ENCODE measurements at places on chromosomes 5 and 9.

DNA sequence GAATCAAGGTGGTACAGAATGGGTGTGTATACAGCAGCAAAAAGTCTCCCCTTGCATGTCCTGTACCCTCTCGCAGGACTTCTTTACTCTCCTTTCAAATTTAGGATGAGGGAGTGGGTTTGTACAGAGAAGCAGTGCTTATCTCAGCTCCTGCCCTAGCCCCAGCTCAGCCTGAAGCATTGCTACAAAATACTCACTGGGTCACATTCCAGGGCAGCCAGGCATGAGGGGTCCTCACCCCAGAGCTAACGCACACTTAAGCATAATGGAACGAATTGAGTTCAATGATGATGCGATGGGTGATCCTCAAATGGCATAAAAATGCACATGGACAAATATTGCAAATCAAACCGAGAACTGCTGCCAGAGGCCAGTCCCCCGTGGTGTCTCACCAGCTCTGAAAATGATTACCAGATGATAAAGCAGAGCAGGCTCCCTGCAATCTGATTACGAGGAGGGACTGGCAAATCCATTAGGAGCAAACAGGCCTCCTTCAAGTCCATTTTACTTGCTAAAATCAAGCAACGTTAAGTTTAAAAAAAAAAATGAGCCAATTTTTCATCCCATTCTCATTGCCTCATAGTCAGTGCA lies 231.6 kb upstream of the TAS2R1 start:
- no peak for DNase-seq

DNA sequence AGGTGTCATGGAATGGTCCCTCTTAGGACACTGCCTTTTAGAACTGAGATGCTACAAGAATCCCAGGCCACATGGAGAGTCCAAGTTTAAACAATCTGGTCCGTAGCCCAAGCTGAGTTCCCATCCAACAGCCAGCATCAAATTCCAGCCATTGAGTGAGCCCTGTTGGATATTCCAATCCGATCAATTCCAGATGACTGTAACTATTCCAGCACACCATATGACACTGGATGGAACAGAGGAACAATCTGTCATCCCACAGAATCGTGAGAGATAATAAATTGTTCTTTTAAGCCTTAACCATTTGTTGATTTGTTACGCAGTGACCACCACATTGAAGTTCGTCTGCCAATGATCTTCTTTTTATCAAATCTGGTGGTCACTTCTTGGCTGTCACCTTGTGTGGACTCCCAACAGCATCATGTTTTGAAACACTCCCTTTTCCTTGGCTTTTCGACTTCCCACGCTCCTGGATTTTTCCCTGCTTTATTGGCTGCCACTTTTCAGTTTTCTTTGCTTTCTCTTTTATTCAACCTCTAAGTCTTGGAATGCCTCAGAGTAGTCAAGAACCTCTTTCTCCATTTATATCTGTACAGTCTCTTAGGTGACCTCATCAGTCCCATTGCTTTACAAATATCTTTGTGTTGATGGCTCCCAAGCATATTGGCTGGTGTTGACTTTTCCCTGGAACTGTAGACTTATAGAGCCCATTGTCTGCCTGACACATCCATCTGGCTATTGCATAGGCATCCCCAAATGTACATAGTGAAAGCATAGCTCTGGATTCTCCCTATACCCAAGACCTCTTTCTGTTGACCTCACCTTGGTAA lies 46.1 kb downstream of the TNFSF15 start:
- DNase-seq = no peak

DNA sequence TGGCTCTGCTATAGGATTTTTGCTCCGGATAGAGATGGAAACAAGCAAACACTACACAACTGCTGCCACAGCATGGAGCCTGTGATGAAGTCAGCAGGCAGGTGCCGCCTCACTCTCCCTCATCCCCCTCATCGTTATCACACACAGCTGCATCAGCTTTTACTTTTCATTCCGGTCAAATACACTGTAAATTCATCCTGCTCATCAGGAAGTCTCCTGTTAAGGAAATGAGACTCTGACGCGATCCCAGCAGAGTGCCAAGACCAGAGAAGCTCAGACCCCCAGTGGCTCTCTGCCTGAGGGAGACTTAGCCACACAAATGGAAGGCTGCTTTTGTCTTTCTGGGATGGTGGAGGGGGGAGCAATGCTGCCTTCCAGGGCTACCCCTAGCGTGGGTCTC lies 270.2 kb downstream of the ELAVL2 start:
- no peak for DNase-seq

DNA sequence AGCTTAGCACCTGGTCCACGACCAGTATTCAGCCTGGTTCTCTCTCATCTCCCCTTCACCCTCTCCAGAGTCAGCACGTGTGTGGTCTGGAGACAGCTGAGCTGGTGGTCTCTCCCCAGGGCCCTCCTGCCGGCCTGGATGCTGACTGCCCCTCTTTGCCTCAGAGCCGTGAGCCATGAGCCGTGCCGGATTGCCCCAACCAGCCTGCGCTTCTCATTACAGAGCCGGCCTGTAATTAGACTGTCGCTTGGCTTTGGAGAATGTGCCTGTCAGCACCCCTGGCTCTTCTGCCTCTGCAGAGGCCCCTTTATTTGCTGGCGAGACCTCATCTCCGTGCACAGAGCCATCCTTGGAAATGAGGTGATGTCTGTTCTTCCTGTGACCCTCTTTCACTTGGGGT lies 118.7 kb upstream of the BOD1 start:
- DNase-seq = no peak

DNA sequence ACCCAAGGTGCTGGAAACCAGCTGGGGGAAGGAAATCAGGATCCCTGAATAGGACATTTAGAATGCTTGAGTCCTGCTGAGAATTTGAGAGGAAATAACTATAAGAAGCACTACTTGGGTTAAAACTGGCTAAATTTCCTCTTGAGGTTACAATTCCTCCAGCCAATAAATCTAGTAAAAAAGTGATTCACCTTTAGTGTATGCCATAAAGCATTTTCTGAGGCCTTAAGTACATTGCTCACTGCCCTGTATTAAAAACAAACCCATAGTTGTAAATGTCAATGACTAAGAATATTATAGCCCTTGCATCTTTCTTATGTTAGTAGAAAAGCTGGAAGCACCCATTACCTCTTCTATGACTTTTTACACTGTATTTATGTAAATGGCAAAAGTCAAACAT lies 634.7 kb upstream of the ARRDC3 start:
- DNase-seq = no peak

- DNase-seq = no peak
Observed at GRCh38 chr5:112738191-112738560, 491 bp downstream of the APC start.

- DNase-seq = no peak
Observed at GRCh38 chr5:74457876-74458275, 182.7 kb downstream of the ENC1 start.

DNA sequence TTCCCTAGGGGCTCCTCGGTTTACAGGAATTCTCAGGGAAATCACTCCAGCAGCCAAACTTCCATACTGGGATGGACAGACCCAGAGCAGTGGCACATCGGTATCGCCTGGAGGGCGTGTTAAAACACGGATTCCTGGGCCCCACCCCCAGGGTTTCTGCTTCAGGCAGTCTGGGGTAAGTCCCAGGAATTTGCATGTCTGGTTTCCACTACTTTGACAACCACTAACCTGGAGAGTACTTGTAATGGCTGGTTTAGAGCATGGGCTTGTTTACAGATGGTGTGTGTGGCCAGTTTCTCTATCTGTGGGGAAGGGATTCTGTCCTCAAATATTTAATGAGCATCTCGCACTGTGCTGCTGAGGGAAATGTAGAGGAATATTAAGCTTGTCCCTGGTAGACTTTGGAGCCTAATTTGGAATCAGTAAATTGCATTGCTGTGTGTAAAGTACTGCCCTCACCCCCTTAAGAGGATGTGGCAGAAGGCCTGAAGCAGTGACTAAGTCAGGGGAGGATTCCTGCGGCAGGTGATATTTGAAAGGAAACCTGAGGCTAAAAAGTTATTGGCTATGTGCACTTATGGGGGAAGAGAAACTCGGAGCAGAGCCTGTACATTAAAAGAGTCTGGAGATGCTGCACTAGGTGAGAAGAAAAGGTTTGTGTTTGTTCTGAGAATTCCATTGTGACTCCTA lies 18.6 kb upstream of the TJP2 start:
- no peak for DNase-seq

DNA sequence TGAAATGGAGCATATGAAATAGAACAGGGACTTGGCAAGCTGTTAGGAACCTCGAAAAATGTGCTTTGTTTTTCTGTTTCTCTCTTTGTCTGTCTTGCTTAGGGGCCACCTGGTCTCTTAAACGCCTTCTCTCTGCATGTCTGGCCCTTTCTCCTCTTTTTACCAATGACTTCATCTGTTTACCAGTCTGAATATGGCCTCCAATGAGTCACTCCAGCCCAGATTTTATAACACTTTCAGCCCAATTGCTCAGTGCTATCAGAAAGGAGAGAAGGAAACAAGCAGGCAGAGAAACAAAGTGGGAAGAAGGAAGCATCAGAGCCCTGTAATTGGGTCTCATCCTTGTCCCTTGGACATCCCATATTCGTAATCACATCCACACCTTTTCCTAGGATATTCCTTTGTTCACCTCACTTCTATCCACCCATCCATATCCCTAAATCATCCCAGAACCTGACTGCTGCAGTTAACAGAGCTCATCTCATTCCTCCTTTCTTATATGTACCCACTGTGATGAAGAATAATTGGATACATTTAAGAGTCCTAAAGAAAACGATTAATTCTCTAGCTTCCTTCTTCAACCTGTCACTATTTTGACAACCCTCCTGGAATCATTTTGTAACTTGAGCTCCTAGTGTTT lies 151.8 kb upstream of the GPR151 start:
- no peak for DNase-seq

- DNase-seq = no peak
Observed at GRCh38 chr5:56322592-56322991, 89.5 kb upstream of the ANKRD55 start.

DNA sequence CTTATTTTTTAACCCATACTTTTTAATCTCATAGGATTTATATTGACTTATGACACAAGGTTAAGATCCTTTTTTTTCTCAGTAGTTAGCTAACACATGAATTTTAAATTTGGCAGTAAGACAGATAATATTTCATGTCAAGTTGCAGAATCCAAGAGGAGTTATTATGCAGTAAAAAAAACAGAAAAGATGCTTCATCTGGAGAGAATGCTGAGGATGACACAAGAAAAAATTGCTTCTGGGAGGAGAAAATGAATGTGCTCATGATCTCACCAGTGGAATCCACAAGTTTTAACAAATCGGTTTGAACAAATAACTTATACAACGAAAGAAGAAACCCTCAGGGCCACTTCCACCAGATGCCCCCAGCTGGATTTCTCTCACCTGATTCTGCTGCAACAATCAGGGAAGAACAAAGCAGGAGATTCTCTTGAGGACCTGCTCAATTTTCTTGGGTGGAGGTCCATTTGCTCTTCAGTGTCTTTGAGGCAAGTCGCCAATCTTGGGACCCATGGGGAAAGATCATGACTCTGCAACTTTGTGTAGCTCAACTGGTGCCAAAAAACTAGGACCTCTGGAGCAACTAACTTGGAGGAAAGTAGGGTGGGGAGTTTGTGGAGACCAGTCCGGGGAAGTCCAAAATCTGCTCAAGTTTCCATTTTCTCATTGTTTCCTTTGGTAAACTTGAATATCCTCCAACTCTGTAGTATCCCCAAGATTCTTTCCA lies 50.5 kb upstream of the TNFSF15 start:
- DNase-seq = no peak

GRCh38 chr9:117134826-117135500 lies 279.9 kb downstream of the ASTN2 start:
- DNase-seq = no peak

DNA sequence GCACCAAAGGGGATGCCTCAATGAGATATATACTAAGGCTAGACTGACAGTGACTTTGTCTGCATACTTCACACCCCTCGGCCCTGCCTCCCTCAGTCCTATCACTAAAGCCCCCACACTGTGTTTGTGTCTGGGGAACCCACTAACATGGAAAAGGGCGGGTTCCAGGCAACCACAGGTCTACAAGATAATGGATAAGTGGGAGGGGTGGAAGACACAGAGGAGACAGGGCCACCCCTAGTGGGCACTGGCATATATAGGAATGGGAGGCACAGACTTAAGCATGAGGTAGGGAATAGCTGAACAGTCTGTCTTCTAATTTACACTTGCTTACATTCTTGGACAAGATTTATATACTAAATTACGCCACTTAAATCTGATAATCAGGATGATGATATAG lies 74.0 kb downstream of the SLIT3 start:
- no peak for DNase-seq

DNA sequence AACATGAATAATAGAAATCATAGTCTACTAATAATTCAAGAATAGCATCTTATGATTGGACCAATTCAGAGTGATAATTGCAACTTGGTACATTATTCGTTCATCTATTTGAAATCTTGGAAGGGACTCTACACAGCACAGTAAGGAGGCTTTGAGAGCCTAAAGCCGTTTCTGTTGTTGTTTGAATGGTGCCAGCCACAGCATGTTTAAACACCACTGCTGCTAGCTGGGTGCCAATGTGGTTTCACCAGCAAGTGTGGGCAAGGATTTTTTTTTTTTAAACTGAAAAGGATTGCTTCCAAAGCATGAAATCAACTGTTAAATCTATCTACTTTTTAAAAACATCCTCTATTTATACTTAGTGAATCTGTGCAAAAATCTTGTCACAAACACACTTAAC lies 253.9 kb upstream of the MAP3K1 start:
- DNase-seq = no peak

DNA sequence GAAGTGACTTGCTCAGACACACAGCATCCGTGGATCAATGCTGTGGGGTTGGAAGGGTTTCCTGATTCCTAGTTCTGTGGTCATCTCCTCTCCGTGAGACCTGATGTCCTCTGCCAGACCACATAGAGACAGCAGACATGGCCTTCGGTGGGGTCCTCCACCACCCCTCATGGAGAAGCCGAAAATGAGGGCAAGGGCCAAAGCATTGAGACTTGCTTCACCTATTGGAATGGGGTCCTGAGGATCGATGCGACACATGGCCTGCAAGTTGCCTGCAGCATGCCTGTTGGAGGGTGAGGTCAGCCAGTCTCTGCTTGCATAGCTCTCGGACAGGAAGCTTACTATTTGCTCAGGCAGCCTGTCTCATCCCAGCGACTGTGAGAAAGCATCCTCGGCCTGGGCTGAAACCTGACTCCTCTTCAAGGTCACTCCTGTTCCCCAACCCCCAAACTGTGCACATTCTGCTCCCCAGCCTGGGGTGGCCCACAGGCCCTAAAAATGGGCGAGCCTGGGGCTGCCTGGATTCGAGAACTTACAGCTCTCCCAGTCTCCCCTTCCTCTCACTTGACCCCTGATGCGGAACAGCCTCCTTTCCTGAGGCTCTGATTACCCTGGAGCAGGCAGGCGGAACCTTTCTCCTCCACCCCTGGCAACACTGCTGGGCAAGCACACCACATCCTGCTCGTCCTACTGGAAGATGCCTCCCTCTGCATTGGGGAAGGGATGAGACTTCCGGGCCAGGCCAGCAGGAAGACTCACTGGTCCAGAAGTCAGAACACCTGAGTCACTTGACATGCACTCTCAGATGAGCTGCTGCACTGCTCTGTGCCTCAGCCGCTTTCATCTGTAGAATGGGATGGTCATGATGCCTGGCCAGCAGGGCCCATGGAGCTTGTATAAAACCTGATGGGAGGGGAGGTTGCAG lies 186.9 kb downstream of the RGS3 start:
- no peak for DNase-seq

- DNase-seq = no peak
Observed at GRCh38 chr5:88391116-88391515, 122.5 kb upstream of the TMEM161B start.

GRCh38 chr5:285991-286557 lies 14.6 kb downstream of the PDCD6 start:
- DNase-seq = no peak

- no peak for DNase-seq
Observed at GRCh38 chr5:102902135-102902448, 147.0 kb downstream of the PAM start.

GRCh38 chr5:5025774-5026408 lies 114.2 kb upstream of the ADAMTS16 start:
- no peak for DNase-seq
